Fibroblast of skin of left biceps (primary cell): ENCODE measurements at places on chromosomes 13 and 19.

DNA sequence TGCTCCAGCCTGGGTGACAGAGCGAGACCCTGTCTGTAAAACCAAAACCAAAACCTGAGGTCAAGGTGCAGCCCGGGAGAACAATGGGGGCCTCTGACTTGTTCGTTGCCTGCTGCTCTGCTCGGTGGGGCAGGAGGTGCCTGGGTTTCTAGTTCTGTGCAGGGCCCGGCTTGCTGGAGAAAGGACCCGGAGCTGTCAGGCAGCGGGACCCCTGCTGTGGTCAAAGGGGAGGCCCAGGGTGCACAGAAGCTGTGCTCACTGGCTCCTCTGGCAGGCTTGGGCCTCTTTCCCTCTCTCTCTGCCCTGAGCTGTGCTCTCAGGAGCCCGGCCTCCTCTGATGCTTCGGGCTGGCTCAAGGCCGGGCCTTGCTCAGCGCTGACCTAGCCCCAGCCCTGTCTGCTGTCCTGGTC, 3.5 kb downstream of the LRP3 start:
- no peak for DNase-seq

DNA sequence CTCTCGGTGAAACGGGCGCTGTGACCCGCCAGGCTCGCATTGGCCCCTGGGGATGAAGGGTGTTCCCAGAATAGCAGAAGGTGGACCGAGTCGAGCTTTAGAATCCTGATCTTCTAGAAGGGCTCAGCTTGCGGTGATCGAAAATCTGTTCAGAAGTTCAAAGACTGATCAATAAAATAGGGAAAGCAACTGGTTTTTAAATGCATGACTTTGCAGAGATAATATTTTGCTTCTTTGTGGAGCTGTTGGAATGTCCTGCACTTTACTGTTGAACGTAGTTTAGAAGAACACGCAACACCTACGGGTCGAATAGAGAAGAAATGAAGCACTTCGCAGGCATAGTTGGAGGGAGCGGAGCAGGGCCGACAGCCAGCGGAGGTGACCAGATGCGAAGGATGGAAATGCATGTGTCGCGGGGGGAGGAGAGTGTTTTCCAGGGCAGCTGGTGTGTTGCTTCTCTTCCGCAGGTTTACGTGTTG, 766 bp downstream of the CEBPG start:
- no peak for DNase-seq

- DNase-seq: no peak
Measured at GRCh38 chr13:32882691-32883090, 133.5 kb upstream of the KL start.

- no peak for DNase-seq
Measured at GRCh38 chr19:47652285-47652684, 43.4 kb downstream of the BICRA start.

- DNase-seq: no peak
Measured at GRCh38 chr13:95269756-95270155, 31.5 kb downstream of the ABCC4 start.
